ENCODE measurements at places on chromosomes 11 and 22.

- DNase-seq, result no peak
Measured at GRCh38 chr22:43512279-43512678, 100.5 kb downstream of the MPPED1 start.

DNA sequence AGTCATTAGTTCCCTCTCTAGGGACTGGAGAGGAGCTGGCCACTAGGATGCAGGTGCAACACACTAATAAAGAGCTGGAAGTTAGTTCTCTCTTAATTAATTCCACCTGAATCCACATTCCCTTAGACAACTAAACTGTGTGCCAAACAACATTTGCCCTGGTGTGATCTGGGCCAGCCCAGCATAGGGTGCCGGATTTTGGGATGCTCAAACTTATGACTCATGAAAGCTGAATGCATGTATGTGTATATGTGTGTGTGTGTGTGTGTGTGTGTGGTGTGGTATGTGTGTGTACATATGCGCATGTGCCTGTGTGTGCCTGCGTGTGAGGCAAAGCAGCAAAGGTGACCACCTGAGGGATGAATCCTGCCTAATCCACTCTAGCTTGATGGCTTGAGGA is 110.7 kb downstream of the EHF start:
- DNase-seq, result no peak

- peak; percentile 78 for DNase-seq
Measured at GRCh38 chr11:64094463-64095260, 58.9 kb downstream of the FLRT1 start.

GRCh38 chr22:19832476-19833108 is 22.1 kb downstream of the GNB1L start:
- no peak for DNase-seq

DNA sequence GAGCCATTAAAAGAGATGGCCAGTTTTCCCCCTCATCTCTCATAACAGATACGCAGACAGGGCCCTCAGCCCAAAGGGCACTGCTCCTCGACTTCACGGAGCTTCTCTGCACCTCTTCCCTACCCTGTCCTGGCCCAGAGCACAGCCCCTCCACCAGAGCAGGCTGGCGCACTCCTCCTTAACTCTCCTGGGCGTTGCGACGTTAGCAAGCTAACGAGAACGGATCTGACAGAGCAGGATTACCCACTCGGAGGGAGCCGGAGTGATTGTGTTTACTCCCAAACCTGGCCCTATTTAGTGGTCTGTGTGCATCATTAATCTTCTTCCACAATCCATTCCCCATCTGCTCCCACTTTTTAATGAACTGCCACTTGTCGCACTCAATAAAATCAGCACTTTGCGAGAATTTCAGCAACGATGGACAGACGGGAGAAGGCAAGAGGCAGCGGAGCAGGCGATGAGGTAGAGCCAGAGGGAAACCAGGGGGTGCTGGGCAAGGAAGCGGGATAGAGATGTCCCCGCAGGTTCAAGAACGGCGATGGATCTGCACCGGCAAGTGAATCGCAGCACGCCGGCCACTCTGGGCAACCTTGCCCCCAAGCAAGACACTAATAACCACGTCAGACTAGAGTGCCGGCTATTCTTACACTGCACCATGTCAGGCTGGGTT is 159.4 kb downstream of the BUD13 start:
- no peak for DNase-seq

- DNase-seq, result no peak
Measured at GRCh38 chr11:18106688-18107087, 806 bp upstream of the SAAL1 start.

GRCh38 chr11:126420698-126421256 is 65.3 kb downstream of the ST3GAL4 start:
- no peak for DNase-seq

DNA sequence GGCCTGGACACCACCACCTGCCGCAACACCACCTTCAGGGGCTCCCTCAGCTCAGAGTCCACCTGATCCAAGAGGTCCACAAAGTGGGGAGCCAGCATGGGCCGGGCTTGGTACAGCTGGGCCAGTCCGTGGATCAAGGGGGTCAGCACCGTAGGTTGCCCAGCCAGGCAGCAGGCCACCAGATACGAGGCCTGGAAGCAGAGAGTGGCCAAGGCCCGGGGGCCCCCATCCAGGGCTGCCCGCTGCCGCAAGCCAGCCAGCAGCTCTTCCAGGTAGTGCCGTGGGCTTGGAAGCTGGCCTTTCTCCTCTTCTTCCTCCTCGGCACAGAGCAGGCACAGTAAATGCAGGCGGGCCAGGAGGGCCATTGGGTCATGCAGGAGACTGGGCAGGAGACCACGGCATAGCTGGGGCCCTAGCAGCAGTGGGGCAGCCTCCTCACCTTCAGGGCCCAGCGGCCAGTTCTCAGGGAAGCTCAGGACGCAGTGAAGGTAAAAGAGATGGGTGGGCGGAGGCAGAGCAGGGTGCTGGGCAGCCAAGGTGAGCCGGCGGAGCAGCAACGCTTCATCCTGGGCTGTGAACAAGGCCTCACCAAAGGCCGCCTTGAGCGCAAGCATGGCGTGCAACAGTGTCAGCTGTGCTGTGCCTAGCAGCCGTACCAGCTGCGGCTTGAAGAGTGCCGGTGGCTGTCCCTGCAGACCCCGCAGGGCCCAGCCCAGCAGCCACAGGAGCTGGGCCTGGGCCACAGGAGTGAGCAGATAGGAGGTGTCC is 1.7 kb downstream of the AP5B1 start:
- no peak for DNase-seq

GRCh38 chr11:56624661-56625110 is 10.0 kb upstream of the OR5M1 start:
- peak; percentile 65 for DNase-seq

All from suppressor macrophage treated with lipopolysaccharide for 4 hours (primary cell).